Cortex of kidney (tissue), 1 donor: ENCODE measurements at places on chromosomes 7 and 10.

GRCh38 chr7:21911341-21911875, 34.3 kb downstream of the CDCA7L start:
- DNase-seq = no peak

- no peak for DNase-seq
Observed at GRCh38 chr10:37733822-37734221, 123.6 kb downstream of the ZNF248 start.

GRCh38 chr7:2540641-2541051, 14.7 kb downstream of the BRAT1 start:
- no peak for DNase-seq

GRCh38 chr10:111972109-111972508, 211.5 kb downstream of the GPAM start:
- no peak for DNase-seq

- DNase-seq = no peak
Observed at GRCh38 chr7:122544463-122544862, 154.5 kb downstream of the RNF133 start.
